ENCODE measurements at places on chromosomes 6 and 20.

DNA sequence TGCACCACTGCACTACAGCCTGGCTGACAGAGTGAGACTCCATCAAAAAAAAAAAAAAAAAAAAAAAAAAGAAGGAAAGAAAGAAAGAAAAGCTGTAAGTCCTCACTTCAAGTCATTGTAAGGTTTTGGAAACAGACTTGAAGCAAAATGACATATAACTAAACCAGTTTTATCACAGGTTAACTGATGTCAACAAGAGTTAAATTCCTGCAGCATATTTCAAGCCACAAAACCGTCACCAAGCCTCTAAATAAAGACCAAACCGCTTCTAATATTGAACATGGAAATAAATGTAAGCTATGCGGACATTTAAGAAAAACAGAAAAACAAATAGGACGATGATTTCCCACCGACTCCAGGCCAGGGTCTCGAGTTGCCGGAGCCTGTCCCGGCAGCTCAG lies 88.9 kb upstream of the RPS6KA2 start:
- DNase-seq, result no peak

DNA sequence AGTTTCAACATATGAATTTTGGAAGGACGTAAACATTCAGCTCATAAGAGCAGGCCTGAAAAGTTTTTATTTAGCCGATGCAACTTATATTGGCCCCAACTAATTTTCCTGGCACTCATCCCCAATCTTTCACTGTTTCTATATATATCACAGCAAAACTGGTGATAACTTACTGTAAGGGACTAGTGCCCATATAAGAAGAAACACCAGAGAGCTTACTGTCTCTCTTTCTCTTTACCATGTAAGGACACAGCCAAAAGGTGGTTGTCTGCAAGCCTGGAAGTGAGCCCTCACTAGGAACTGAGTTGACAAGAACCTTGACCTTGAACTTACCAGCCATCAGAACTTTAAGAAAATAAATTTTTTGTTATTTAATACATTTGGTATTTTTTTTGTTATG lies 807.4 kb upstream of the CITED2 start:
- DNase-seq, result no peak

GRCh38 chr6:154878871-154879491 lies 116.1 kb upstream of the TIAM2 start:
- DNase-seq, result no peak

- no peak for DNase-seq
Measured at GRCh38 chr20:48706710-48707365, 121.0 kb downstream of the PREX1 start.

- DNase-seq, result peak; percentile 67
Measured at GRCh38 chr6:7978736-7979135, 68.1 kb upstream of the TXNDC5 start.

- no peak for DNase-seq
Measured at GRCh38 chr20:36367907-36368799, 62.0 kb downstream of the DLGAP4 start.

DNA sequence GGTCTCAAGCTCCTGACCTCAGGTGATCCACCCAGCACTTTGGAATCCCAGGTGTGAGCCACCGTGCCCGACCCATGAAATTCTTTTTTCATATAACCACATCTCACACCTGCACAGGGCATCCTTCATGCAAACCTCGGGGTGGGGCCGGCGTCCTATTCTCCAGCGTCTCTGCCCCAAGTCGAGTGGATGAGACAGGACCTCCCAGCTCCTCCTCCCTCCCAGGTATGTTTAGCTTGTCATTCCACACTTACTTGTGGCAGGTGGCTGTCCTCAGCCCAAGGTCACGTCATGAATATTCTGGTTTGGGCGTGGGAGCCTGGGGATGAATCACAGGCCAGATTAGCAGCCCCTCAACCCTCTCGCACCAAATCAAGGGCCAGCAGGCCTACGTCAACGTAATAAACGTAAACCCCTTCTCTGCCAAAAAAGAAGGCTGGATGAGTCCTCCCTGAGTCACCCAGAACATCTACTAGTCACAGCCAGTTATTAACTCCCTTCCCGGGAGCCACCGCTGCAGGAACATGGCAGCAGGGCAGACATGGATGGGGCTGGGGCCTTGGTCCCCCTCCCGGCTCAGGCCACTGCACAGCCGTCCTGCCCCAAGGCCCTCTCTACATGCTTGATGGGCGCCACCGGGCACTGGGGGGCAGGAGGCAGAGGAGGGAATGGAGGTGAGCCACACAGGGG lies 91.7 kb downstream of the YTHDF1 start:
- no peak for DNase-seq

GRCh38 chr6:68127074-68127473 lies 508.0 kb upstream of the ADGRB3 start:
- DNase-seq, result no peak

DNA sequence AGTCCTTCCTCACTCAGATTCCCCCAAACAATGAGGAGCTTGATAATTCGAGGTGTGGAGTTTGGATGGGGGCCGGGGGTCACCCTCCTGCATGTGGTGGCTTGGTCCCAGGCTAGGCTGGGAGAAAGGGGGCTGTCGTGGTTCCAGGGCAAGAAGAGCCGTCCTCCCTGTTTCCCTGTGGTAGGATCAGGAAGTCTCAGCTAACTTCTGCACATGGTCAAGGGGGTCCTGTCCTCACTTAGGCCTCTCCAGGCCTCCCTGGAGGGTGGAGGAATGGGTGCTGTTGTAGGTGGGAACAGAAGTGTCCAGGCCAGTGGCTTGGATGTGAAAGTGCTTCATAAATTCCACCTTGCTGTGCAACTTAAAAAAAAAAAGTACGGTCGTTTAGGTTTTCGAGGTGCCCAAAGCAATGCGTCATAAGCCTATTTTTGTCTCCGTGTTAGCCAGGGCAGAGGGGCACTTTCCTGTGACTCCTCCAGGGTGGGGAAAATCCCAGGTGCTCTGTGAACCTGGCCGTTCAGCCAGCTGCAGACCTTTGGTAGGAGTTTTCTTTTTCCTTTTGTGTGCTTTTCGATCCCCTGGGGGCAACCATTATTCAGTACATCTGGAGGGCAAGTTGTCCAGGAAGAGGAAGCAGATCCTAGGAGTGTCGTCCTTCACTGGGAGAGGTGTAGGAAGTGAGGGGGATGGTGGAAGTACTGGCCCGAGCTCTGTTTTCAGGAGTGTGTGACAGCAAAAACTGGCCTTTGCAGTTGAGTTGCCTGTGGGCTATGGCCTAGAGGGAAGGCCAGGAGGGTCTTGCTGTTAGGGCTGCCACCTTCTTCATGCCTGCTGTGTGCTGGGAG lies 9.6 kb downstream of the IGF2R start:
- no peak for DNase-seq

- DNase-seq, result peak; percentile 18
Measured at GRCh38 chr6:69796073-69796641, 653 bp downstream of the LMBRD1 start.

DNA sequence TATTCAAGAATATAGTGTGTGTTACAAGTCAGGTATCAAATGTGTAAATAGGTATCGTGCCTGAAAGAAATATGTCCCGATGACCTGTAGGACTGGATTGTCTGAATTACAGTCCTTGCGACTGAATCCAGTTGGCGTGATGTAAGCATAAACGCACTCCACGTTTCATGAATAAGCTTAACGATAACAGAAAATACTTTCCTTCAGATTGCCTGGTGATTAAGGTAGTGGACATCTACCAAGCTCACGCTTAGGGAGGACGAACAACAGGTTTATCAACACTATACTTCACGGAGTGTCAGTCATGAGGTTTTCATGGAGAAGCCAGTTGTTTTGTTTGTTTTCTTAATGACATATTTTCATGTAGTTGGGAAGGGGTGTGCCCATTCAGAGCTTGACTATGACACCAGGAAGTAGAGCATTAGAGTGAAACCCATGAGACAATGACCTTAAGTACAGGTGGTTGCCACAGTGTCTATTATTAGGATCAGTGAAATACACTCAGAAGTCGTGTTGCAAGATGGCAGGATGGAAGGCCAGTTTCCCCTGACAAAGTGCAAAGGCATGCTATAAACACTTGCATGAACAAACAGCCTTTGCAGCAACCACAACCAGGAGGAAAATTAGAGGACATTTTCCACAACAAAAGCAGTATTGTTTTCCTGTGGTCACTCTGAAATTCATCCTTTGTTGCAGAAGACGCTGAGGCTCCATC lies 305.8 kb upstream of the PRDM1 start:
- DNase-seq, result no peak

- no peak for DNase-seq
Measured at GRCh38 chr6:169949511-169950097, 198.2 kb downstream of the ERMARD start.

DNA sequence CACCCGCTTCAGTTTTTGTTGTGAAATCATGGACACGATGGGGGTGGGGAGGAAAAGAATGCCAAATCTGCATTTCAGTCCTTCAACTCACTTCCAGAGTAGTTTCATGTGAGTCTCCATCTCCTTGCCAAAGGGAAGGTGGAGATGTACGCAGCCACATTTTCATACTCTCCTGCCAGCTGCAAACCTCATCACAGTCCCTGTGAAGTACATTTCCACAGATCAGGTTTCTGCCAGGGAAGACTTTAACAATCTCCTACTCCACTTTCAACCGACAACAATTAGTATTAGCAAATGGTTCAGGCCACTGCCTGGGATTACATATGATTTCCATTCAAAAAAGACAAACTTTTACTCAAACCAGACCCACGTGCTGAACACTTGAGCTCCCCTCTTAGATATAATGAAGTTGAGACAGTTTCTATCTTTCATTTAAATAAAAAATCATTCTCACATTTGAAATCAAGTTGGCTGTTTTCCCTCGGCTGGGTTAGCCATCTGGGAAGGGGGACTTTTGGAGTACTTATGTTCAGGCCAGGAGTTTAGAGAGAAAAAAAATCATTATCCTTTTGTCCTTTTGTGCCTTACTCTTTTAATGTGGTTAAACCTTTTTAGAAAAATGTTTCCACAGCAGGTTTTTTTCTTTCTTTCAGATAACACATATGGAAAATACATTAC lies 51.0 kb upstream of the CEP162 start:
- no peak for DNase-seq

DNA sequence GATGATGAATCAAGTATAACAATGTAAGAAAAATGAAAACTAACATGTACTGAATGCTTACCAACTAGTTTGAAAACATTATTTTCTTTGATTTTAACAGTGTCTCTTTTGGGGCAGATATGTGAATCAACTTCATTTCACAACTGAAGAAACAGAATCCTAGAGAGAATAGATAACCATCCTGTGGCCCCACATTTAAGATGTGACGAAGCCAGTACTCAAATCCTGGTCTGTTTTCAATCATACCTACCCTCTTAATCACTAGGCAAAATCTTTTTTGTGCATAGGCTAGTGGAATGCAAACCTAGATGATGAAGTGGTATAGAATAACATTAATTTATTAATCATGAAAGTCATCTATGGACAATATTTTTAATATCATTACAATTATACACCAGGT lies 371.6 kb upstream of the EPHA7 start:
- DNase-seq, result no peak

GRCh38 chr6:13526727-13527670 lies 39.6 kb upstream of the GFOD1 start:
- peak; percentile 77 for DNase-seq

DNA sequence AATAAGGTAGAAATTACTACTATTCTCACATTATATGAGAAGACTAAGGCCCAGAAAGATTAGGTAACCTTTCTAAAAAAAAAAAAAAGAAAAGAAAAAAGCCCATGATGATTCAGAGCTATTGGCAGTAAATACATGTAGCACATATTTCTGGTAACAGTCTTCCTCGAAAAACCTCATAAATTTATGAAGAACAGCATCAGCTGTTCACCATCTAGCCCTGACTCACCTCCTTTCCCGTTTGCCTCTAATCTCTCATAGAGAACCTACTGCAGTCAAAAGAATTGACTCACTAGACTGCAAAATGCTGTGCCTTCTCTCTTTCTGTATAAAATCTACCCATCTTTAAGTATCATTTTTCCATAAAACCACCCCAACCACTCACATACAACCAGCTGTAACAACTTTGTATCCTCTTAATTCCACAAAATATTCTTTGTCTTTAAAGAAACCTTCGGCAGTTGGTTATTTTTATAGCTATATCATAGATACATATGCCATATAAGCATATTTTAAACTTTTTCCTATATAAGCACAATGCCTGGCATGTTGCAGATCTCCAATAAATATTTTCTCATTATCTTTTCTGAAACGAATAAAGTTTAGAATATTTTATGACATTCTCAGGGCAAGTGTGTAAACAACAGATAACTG lies 152.7 kb upstream of the ENPP5 start:
- no peak for DNase-seq

- DNase-seq, result no peak
Measured at GRCh38 chr6:5617179-5617578, 355.9 kb downstream of the FARS2 start.

- no peak for DNase-seq
Measured at GRCh38 chr6:4667591-4667990, 108.6 kb upstream of the CDYL start.

DNA sequence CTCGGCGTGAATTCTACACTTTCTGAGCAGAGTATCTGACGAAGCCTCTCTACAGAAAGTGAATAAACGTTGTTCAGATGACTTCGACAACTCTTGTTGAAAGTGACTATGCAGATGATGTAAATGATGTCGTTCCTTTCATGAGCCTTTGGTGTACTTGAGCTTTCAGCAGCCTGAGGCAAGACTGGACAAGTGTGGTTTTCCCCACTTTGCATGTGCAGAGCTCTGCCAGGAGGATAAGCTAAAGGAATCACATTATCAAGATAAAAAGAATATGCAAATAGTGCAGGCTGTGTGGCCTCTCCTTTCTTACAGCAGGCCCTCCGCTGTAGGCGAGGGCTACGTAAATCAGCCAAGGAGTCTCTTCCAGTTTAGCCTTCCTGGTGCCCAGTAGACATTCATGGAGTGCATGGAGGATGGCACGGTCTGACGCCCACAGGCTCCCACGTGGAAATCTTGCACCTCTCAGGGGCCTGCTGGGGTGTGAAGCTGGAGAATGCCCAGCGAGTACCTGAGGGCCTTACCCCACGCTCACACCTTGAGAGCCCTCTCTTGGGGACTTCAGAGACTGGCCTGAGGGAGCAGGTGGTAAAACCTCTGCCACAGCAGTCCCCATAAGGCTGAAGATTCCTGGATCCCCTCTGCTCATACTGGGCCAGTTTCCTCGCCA lies 54.9 kb downstream of the RPP40 start:
- DNase-seq, result no peak

- DNase-seq, result peak; percentile 33
Measured at GRCh38 chr6:53894091-53894490, 99.3 kb downstream of the LRRC1 start.

- peak; percentile 71 for DNase-seq
Measured at GRCh38 chr6:43926634-43927531, 156.9 kb downstream of the VEGFA start.

- DNase-seq, result no peak
Measured at GRCh38 chr6:11473008-11473740, 64.4 kb upstream of the TMEM170B start.

GRCh38 chr20:10040070-10040975 lies 5.5 kb downstream of the ANKEF1 start:
- DNase-seq, result no peak

GRCh38 chr6:49847673-49848072 lies 18.7 kb downstream of the CRISP1 start:
- no peak for DNase-seq

GRCh38 chr6:30613251-30614043 lies 3.6 kb downstream of the PPP1R10 start:
- DNase-seq, result no peak

Data from D341Med (cell line).